ENCODE measurements at places on chromosomes 16 and 17.

DNA sequence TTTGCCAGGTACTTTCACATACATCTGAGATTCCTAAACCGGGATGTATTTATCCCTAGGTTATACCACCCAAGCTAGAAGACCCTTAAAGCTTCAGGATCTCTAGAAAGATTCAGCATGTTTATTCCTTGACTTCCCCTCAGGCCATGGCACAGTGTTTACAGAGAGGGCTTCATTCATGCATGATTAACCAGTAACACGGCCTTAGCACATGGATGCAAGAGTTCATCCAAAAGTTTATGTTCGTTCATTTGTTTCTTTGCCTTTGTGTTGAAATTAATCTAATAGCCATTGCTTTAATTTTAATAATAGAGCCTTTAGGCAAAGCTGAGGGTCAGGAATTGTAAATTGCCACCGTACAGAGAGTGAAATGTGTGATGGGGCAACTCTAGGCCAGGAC, 13.8 kb downstream of the PCTP start:
- no peak for DNase-seq

GRCh38 chr16:48101069-48101674, 54.6 kb downstream of the ABCC12 start:
- no peak for DNase-seq

DNA sequence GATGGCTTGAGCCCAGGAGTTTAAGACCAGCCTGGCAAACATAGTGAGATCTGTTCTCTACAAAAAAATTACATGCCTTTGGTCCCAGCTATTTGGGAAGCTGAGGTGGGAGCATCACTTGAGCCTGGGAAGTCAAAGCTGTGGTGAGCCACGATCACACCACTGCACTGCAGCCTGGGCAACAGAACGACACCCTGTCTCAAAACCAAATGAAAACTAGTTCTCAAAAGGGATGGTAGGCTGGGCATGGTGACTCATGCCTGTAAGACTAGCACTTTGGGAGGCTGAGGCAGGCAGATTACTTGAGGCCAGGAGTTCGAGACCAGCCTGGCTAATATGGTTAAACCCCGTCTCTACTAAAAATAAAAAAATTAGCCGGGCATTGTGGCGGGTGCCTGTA, 31.1 kb downstream of the PPM1D start:
- no peak for DNase-seq

GRCh38 chr17:13542636-13543035, 59.1 kb downstream of the HS3ST3A1 start:
- DNase-seq = no peak

DNA sequence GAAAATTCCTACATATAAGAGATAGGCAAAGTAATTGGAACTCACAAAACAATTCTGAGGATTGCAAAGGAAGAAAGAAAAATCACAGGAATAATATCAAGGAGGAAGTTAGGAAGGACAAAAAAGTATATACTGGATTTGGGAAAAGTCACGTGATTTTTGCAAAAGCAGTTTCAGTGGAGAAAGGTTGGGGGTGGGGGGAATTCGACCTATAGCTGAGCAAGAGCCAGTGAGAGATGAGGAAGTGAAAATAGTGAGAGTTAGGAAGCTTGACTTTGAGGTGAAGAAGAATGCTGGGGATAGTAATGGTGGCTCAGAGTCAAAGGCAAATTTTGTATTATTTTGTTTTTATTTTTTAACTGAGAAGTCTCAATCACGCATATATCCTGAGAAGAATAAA, 438.0 kb upstream of the PMFBP1 start:
- DNase-seq = no peak

DNA sequence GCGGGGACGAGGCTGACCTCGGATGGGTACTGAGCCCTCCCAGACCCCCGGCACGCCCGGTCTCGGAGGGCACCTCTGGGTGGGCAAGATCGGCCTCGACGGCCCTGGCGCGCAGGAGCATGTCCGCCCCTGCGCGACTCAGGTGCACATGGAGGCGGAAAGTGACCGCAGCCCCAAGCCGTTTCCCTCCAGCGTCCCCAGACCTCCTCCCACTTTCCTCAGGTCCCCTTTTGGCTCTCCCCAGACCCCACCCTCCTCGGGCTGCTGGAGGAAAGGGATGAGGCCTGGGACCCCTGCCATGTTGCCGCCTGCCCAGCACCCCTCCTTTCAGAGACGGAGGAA, 10.0 kb downstream of the RPL19 start:
- DNase-seq = no peak

DNA sequence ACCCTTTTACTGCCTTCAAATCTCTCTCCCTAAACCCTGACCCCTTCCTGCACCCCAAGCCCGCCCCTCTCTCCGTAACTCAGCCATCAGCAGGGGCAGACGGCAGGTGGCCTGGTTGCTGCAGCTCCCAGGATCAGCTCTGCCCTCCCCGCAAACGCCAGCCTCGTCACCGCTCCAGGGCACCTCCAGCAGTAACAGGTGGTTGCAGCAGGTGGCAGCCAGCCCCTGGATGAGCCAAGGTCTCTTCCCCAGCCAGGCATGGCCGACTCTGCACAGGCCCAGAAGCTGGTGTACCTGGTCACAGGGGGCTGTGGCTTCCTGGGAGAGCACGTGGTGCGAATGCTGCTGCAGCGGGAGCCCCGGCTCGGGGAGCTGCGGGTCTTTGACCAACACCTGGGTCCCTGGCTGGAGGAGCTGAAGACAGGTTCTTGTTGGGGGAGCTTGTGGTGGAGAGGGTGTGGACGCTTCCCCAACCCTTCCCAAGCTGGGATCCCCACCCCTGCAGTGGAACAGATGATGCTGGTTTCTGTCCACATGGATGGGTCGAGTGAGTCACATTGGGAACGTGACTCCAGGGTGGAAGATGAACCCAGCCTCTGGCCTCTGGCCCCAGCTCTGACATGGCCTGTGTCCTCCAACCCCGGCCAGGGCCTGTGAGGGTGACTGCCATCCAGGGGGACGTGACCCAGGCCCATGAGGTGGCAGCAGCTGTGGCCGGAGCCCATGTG, 558 bp downstream of the HSD3B7 start:
- DNase-seq = no peak

GRCh38 chr16:1125471-1125870, 27.4 kb upstream of the CACNA1H start:
- no peak for DNase-seq

DNA sequence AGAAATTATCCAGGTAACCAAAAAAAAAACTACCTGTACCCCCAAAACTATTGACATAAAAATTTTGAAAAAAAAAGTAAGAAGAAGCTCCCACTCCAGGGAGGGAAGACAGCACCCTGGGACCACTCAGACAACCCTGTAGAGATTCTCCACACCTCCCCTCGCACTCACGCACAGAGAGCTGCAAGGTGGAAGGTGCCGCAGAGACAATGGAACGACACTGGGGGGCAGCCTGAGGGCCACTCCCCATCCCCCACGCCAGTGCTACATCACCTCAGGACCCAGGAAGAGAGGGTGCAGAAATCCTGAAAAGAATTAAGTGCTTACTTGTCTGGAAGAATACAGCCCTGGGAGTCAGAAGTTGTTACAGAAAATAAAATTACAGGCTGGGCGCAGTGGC, 5.2 kb upstream of the CD79B start:
- DNase-seq = no peak

DNA sequence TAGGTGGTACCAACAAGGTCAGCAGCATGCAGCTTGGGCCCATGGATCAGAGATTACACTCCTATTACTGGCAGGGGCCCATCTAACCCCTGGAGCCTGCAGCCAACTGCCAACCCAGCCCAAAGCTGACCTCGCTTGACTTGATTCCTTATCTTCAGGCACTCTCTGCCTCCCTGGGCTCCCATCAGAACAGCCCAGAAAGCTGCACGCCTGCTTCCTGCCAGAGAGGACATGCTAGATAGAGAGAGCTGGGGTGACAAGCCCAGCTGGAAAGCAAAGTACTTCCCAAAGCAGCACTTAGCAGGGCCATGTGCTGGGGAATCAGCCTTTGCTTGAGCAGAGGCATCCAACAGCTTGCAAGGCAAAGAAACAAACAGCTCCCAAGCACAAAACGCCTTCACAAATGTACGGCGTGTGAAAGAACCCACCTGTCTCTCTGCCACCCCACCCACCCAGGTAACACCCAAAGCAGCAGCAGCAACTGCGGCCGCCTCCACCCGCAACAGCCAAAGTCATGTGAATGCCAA, 74.2 kb upstream of the NLK start:
- no peak for DNase-seq
